ENCODE measurements at places on chromosomes 12 and 14.
A peak's percentile ranks its signal among the peaks of the same experiment; 100 is the strongest.

DNA sequence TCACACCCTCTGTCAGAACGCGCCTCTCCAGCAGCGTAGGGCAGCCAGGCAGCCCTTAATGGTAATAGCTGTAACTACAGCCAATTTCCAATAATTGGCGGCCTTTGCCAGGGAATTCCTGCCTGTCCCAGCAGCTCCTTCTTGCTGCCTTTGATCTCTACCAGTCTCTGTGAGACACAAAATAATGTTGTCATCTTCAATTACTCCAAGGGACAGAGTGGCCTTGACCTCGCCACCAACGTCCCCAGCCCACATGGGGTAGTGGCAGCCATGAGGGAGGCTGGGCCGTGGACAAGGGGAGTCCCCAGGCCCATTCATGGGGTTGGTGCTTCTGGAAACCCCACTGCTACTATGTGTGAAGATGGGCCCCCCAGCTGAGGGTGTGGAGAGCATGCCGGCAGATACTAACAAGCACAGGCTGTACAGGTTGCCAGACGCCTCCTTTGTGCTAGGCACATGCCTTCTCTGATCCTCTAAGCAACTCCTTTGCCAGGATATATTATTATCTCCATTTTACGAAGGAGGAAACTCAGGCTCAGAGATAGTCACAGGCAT lies 17.4 kb upstream of the CLMN start:
- no peak for DNase-seq

DNA sequence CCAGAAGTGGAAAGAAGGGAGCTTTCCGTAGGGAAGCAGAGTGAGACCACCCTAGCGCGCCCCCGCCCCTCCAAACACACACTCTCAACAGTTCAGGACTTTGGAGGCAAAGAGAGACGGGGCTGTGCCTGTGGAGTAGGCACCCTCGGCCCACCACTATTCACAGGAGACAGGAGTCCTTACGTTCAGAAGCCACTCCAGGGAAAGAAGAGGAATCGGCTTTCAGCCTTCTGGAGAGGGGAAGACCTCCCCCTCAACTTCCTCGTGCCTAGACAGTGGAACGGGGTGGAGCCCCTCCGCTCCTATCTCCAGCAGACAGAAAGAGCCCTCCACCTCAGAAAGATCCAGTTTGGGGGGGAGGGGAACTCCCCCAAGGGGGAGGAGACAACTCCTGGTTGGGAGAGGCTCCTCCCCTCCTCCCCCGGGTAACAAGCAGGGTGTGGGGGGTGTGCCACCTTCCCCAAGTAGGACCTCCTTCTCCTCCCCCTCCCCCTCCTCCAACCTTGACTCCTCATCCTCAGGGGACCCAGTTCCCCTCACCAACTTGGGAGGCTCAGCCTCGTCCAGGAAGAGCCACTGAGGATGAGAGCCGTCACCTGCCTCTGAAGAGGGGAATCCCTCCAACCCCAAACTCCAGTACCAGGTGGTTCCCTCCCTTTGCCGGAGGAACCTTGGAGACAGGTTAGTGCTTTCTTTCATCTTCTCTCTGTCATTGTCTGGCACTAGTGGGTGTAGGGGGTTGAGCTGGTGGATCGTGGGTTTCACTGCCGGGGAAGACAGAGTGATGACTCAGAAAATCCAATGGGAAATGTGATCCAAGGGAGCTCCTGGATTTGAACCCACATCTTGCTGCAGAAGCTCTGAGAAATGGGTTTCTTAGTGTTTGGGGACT lies 883 bp downstream of the FOXJ2 start:
- DNase-seq: peak; percentile 72

GRCh38 chr14:105092171-105093037 lies 27.2 kb upstream of the GPR132 start:
- no peak for DNase-seq

DNA sequence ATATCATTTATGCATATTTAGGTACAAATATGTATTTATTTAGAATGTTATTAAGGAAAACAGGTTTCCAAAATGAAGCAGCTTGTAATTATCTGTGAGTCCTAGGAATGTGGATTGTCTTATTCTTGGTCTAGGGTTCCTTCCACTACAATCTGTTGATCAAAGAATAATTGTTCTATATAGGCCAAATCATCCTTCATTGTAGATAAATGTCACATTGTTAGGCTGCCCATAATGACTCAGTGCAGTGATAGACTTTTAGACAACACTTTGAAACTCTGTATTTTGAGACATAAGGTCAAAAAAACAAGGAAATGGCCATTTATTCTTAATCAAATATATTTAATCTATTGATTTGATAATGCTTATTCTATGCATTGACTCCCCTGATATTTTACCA lies 283.0 kb downstream of the ACSS3 start:
- no peak for DNase-seq

DNA sequence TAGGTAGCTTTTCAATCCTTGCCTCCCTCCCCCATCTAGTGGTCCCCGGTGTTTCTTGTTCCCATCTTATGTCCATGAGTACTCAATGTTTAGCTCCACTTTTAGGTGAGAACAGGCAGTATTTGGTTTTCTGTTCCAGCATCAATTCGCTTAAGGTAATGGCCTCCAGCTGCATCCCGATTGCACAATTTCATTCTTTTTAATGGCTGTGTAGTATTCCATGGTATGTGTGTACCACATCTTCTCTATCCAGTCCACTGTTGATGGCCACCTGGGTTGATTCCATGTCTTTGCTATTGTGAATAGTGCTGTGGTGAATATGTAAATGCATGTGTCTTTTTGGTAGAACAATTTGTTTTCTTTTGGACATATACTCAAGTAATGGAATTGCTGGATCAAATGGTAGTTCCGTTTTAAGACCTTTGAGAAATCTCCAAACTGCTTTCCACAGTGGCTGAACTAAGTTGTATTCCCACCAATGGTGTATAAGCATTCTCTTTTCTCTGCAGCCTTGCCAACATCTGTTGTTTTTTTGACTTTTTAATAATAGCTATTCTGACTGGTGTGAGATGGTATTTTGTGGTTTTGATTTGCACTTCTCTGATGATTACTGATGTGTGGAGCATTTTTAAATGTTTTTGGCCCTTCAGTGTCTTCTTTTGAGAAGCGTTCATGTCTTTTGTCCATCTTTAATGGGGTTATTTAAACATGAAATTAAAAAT lies 34.2 kb upstream of the ASPG start:
- no peak for DNase-seq

DNA sequence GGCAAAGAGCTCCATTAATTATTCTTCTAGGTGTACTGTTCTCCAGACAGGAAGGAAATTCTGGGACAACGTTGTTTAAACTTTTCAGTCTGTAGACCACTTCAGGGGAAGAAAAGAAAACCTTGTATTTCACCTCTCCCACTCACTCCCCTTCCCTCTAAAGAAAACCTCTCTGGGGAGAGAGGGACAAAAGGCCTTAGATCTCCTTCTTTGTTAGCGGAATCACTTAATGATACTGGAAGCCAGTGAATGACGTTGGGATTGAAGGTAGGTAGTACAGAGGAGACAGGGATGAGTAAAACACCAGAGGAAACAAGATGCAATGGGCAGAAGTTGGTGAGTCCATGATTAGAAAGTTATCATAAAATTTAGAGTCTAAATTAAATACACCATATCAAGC lies 38.7 kb upstream of the SGPP1 start:
- no peak for DNase-seq

DNA sequence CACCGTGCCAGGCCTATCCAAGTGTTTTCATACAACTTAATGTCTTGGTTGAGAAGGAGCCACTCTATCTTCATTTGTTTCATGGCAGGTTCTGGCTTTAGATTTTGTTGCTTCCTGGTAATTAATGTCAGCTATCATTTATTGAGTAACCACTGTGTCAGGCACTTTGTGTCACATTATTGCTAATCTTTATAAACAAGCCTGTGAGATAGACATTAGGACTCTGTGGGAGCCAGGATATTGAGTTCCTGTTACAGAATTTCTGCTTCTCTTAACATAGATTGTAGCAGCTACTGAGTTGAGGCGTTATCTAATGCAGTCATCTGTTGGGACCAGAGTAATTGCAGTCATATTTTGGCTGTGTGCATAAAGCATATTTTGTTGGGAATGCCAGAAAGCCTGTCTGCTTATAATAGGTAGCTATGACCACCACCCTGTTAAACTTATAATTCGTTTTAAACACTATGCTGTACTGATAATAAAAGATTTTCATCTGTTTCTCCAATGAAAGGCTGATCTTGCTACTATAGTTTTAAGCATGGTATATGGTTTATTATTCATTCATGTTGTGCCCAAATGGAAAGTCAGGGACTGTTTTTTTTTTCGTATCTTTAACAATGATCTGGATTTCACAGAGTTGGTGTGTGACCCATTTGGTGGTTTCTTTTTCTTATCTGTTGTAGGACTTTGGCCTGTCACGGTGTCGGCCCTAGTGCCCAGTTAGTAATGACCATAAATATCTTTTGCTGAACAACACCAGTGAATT lies 432.6 kb downstream of the PCNX1 start:
- DNase-seq: no peak

GRCh38 chr14:98847521-98848468 lies 424.2 kb downstream of the BCL11B start:
- DNase-seq: no peak
